Fibroblast of skin of left biceps (primary cell): ENCODE measurements at places on chromosomes 16 and 17.

GRCh38 chr16:54405478-54405877 is 118.9 kb upstream of the IRX3 start:
- DNase-seq, result no peak

- no peak for DNase-seq
Measured at GRCh38 chr17:36468903-36469635, 17.4 kb upstream of the ZNHIT3 start.

GRCh38 chr17:19421926-19422325 is 10.9 kb downstream of the RNF112 start:
- DNase-seq, result no peak

DNA sequence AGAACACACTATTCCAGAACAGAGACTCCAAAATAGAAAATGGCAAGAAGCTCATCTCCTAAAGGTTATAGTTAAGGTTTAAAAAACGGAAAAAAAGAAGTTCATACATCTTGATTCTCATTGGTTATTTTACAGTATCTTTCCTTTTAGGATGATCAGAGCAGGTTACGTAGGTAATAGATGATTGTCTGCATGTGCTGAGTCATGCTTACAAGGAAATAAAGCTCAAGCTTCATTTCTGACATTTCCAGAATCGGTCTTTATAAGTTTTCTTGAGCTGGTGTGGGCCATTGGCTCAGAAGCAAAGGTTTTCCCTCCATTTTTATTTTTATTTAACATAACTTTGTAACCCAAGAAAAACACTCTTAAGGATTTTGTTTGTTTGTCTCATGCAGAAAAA is 1030.3 kb upstream of the CDH8 start:
- DNase-seq, result no peak

- DNase-seq, result no peak
Measured at GRCh38 chr17:9632741-9633140, 12.6 kb upstream of the USP43 start.

GRCh38 chr17:80099291-80100034 is 1.9 kb upstream of the GAA start:
- DNase-seq, result no peak

DNA sequence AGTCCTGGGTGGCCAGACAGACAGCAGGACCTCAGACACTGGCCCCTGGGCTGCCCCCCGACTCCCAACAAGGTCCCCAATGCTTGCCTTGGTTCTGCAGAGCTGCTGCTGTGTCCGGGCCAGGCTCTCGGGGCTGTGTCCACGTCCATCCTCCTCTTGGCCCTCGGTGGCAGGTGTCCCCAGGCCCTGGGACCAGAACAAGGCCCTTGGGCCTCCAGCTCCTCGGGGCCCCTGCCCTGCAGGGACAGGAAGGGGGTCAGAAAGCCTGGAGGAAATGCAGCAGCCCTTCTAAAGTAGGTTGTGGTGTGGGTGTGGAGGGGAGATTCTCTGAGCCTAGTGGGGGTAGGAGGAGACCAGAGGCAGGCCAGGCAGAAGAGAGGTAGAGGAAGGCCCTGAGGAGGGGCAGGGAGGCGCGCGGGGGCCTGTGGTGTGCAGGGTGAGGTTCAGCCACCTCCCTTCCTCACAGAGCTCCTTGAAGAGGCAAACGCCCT is 2.5 kb upstream of the AXIN1 start:
- DNase-seq, result no peak

DNA sequence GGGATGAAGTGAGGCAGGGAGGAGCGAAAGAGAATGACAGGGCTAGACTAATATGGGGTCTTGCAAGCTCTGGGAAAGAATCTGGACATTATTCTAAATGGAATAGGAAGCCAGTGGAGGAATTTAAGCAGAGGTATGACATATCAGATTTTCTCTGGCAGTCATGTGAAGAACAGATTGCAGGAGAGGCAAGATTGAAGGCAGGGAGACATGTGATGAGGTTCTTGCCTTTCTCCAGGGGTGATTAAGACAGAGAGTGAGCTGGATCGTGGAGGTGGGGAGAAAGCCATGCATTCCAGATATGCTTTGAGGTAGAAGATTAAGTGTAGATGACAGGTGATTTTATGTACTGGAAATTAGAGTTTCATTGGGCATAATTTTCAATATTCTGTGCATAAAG is 4.3 kb upstream of the THAP11 start:
- DNase-seq, result no peak

GRCh38 chr16:58459344-58460218 is 40.4 kb upstream of the NDRG4 start:
- no peak for DNase-seq

DNA sequence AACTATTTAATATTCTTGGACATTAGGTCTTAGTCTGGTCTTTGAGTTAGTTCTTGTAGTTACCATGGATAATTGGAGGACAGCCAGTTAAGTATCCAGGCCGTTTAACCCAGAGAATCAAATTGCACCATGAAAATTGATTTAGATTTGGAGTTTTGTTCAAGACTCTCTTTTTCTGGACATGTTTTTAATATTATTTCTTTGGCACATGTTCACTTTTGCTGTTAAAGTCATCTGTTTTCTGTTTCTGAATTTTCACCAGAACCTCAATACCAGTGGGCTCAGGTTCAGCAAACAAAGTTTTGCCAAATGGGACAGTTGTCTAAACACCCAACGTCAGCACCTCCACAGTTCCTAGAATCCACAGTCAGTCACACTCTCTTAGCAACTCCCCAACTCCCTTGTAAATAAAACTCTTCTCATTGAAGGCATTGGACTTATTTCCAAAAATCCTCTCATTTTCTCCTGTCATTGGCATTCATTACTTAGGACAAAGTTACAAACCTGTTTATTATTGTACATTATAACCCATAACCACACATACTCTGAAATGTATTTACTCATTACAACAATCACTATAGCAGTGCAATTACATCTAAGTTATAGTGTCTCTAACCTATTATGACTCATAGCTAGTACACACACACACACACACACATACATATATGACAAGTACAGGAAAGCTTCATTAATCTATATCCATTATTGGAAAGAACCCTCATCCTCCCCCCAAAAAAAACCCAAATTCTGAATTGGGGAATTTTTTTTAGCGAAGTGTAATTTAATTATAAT is 33.5 kb upstream of the DNAH9 start:
- no peak for DNase-seq

DNA sequence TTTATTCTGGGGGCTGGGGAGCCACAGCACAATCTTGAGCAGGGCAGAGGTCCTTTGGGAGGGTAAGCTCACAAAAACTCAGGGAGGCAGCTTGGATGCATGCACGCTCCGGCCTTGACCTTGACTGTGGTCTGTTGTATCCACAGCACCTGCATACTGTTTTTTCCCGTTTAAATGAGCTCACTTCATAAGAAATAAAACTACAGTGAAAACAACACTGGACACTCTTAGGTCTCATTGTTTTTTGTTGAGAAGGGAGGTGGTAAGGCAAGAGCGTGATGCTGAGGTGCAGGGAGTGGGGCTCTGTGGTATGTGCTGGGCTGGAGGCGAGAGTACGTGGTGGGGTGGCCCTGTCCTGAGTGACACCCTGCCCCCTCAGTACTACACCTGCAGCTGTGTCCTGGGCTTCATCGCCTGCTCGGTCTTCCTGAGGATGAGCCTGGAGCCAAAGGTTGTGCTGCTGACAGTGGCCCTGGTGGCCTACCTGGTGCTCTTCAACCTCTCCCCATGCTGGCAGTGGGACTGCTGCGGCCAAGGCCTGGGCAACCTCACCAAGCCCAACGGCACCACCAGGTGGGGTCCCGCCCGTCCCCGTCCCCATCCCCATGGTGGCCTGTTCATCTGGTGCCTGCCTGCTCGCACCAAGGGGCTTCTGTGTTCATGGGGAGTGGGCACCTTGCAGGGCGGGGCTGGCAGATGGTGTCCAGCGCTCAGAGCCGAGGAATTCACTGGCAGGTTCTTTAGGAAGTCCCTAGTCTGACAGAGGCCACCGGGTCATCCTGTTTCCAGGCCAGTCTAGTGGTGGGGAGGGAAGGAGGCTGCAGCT is 44.2 kb downstream of the ADCY7 start:
- DNase-seq, result no peak

- DNase-seq, result no peak
Measured at GRCh38 chr16:64089697-64090096, 1032.2 kb downstream of the CDH11 start.

- no peak for DNase-seq
Measured at GRCh38 chr17:77499699-77500435, 359.1 kb downstream of the SEC14L1 start.

- no peak for DNase-seq
Measured at GRCh38 chr16:80841231-80841630, 36.8 kb upstream of the CDYL2 start.

GRCh38 chr16:66272461-66272860 is 94.0 kb upstream of the CDH5 start:
- DNase-seq, result no peak

- DNase-seq, result no peak
Measured at GRCh38 chr16:57566436-57566835, 24.0 kb downstream of the ADGRG5 start.

- DNase-seq, result peak; percentile 49
Measured at GRCh38 chr17:38922538-38923297, 2.7 kb upstream of the LASP1NB start.

- DNase-seq, result no peak
Measured at GRCh38 chr17:44065668-44066203, 735 bp downstream of the LSM12 start.

- DNase-seq, result no peak
Measured at GRCh38 chr17:37592291-37592690, 16.9 kb downstream of the SYNRG start.

- DNase-seq, result peak; percentile 91
Measured at GRCh38 chr17:10099051-10099571, 99.3 kb downstream of the GAS7 start.

DNA sequence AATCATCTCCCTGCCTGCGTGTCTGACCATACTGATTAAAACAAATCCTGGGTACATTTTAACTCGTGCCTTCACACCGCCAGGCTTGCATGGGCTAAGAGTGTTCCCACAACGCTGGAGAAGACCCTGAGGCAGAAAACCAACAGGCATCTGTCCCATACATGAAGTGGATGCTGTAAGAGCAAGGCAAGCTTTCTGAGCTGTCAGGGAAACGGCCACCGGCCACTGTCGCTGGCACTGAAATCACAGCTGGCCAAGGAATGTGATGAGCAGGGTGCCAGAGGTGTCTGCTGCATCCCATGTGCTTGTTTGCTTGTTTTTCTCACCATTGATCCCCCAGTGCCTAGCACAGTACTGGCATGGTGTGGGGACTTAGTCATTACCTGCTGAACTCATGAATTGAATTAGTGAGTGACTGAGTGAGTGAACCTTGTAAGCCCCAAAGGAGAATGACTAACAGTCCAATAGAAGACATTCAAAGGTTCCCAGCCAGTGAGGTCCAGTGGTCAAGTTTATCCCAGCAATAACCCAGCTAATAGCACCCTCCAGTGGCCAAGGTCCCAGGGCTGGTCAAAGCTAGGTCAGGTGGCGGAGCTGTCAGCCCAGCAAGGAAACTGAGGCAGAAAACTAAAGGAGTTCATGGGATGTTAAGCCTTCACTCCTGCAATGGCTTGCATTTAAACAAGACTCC is 92.7 kb upstream of the CDH5 start:
- DNase-seq, result no peak

GRCh38 chr17:10156948-10157607 is 41.3 kb downstream of the GAS7 start:
- no peak for DNase-seq

GRCh38 chr16:27301236-27301861 is 12.4 kb upstream of the IL4R start:
- no peak for DNase-seq

- no peak for DNase-seq
Measured at GRCh38 chr17:29253037-29253436, 6.4 kb downstream of the CRYBA1 start.

GRCh38 chr16:87212026-87212425 is 105.2 kb downstream of the C16orf95 start:
- DNase-seq, result no peak

- DNase-seq, result no peak
Measured at GRCh38 chr17:78202666-78203065, 11.4 kb upstream of the BIRC5 start.

GRCh38 chr16:78117391-78117790 is 17.9 kb downstream of the WWOX start:
- no peak for DNase-seq

- no peak for DNase-seq
Measured at GRCh38 chr16:83441517-83441916, 366.3 kb upstream of the HSBP1 start.

GRCh38 chr17:16439303-16439791 is 24.0 kb downstream of the TRPV2 start:
- DNase-seq, result no peak

DNA sequence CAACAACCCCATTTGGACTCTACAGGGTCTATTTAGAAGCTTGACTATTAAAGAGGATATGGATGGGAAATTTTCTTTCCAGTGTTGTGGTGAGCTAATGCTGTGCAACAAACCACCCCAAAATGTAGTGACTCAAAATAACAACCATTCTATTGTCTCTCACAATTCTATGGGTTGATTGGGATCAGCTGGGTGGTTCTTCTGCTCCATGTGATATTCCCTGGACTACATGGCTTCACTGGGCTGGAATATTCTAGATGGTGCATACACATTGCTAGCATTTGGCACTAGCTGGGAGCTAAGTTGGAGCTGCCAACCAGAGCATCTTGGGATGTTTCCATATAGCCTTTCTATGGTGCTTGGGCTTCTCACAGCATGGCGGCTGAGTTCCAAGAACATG is 30.2 kb downstream of the SLC6A2 start:
- no peak for DNase-seq

DNA sequence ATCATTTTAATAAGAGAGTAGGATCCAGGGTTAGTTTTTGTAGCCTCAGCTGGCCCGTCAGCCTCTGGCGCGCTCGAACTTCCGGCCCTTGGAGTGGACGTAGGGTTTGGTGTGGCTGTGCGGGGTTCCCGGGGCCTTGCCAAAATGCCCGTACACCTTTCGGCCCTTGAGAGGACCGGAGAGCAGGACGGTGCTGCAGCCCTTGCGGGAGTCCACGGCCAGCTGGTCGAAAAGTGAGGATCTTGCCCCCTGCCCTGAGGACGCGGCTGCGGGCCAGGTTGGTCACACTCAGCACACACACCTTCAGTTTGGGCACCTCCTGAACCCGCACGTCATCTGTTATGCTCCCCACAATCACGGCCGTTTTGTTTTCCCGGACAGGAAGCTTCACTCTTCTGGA is 42.2 kb upstream of the CNTNAP4 start:
- no peak for DNase-seq

DNA sequence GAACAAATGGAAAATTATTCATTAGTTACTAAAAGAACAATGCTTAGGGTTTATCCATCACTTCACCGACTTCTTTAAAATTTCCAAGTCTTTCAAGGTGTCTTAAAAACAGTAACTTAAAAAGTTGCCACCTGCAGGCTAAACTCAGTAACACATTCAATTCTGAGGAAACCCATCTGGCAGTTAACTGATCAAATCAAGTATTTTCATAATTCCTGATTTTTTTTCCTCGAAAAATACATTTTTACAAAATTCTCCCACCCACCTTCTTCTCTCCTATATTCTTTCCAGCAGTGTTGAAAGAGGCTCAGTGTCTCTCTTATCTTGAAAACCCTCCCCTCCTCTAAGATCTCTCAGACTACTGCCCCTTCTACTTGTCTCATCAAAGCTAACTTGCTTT is 29.9 kb downstream of the PARN start:
- peak; percentile 2 for DNase-seq

GRCh38 chr17:81648013-81648706 is 8.2 kb downstream of the PDE6G start:
- DNase-seq, result no peak
